Glutamatergic neuron (in vitro differentiated cells): ENCODE measurements at places on chromosomes 5 and 9. TPM values are rescaled to one million over a fixed set of nuclear protein-coding genes. Genes with fewer than 3 reads are reported as not detected.

DNA sequence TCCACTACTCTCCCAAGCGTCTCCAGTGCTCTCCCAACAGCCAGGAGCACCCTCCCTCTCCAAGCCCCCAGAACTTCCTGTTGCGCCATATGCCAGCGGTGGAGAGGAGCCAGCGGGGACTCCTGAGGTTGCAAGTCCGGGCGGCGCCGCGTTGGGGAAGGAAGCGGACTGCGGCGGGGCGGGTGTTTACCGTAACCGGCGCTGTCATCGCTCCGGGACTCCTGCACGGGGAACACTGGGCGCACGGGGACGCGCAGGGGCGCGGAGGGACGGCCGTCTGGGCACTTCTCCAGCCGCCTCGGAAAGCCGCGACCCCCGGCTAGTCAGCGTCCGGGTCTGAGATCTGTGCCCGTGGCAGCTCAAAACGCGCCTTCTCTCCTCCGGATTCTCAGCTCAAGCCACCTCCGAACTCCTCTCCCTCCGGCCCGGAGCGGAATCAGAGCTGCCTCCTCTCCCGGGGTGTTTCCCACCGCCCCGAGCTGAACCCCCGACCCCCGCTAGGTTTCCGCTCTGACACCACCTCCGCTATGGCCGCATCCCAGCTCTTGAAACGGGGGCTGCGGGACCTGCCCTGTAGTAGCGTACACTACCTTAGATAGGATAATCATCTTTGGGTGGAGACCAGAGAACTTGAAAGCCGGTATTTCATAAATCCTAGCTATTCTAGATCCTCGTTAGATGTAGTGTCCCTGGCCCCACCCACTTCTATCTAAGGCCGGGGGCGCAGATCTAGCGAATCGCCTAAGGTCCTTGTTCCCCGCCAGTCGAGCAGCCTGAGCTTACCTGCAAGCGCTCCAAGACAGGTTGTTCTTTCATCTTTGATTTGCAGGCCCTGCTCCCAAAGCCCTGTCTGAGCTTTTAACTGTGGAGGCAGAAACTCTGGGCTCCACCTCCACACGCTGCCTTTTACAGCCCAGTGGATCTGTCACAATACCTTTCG lies at the start of gene TRPM6:
Gene TRPM6, minus strand, starts transcription at position 881 of the 940 bp plus-strand sequence. Its CDS starts 65 bp downstream, at position 816.
- H3K27me3 ChIP-seq: peaks cover 1% of the 10 kb centered on the region
- DNase-seq: peak; percentile 74
- peaks cover 3% of the 10 kb centered on the region for H3K4me1 ChIP-seq
- H3K4me3 ChIP-seq: peak within 1 kb of the TSS; percentile 92
- peak within 1 kb of the TSS; percentile 68 for H3K27ac ChIP-seq

DNA sequence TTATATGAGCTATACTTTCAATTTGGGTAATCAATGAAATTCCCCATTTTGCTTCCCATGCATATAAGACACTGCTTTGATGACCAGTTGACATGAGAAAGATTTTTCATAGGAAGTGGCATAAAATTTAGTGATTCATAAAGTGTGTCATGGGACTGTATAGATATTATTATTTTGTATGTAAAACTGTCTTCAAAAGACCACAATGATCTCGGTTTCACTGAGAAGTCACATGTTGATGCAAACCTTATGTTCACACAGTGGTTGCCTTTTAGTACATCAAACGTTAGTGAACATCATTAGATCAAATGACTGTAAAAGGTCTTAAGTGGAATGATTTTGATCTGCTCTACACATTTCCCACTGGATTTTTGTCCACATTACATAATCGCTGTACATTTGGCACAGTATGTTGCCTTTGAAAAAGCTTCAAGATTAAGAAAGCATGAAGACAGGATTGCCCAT lies 349.2 kb upstream of the MEF2C start:
- H3K27me3 ChIP-seq: no peaks in the 10 kb centered on the region
- H3K4me3 ChIP-seq: no peak overlapping the region
- DNase-seq: no peak
- H3K4me1 ChIP-seq: peaks cover 2% of the 10 kb centered on the region

GRCh38 chr5:108214857-108215256 lies 167.0 kb downstream of the FBXL17 start:
- no peak for DNase-seq
- H3K27me3 ChIP-seq: no peaks in the 10 kb centered on the region
- H3K4me3 ChIP-seq: no peak overlapping the region
- H3K4me1 ChIP-seq: no peaks in the 10 kb centered on the region

DNA sequence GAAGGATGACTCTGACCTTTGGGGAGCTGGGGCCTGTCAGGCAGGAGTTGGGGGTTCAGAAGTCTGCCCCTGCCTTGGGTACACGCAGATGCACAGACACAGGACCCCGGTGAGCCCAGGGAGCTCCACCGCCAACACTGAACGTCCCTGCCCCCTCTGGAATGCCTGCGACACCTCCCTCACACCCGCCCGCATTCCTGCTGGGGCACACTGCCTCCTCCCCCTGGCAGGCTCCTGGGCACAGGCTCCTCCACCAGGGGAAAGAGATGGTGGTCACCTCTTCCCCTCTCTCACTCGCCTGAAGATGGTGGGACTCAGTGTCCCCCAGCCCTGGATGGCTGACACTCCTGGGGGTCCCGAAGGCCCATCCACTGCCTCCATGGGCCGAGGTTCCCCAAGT lies 12.0 kb downstream of the CRB2 start:
- peaks cover 9% of the 10 kb centered on the region for H3K4me1 ChIP-seq
- H3K36me3 ChIP-seq: no peaks in the 10 kb centered on the region
- no peak overlapping the region for H3K27ac ChIP-seq
- H3K4me3 ChIP-seq: no peak overlapping the region
- DNase-seq: no peak
- H3K27me3 ChIP-seq: peaks cover 19% of the 10 kb centered on the region

DNA sequence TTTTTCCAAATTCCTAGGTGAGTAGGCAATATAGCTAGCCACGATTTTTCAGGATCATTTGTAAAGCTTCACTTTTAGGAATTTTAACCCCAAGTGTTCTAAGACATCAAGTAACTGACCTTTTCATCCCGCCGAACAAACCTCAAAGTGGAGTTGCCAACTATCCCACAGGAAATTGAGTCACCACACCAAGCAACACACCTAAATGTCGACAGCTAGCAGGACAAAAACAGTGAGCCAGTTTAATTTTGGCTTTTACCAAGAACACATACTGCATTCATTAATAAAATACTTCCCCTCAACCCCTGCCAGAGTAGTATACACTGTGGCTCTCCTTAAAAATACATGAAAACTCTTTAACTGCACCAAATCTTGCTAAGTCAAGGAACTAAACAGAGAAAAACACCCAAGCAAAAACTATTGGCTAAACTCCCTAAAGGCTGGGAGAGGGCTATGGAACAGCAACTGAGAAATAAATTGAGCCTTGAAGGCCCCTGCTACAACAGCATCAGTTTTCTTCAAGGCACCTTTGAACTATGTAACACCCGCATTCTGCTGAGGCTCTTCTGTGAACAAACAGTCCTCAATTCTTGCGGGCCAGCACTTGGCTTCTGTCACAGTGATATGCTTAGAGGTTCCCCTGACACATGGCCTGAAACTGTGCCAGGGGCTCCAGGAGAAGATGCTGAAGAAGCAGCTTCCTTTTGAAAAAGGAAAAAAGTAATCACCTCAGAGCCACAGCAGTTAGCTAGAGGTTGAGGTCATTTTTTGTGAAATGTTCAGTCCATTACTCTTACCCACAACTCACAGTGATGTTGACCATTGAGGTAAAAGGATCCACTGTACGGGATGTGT lies 459.6 kb downstream of the RAB3C start:
- H3K36me3 ChIP-seq: no peaks in the 10 kb centered on the region
- no peak for DNase-seq
- no peak overlapping the region for H3K27ac ChIP-seq
- H3K27me3 ChIP-seq: peaks cover 8% of the 10 kb centered on the region

GRCh38 chr9:28779243-28779642 lies 1206.0 kb upstream of the C9orf72 start:
- no peaks in the 10 kb centered on the region for H3K27me3 ChIP-seq
- no peaks in the 10 kb centered on the region for H3K36me3 ChIP-seq
- DNase-seq: no peak
- H3K4me1 ChIP-seq: peaks cover 16% of the 10 kb centered on the region
- no peak overlapping the region for H3K4me3 ChIP-seq
- H3K27ac ChIP-seq: peak overlapping the region; percentile 35

DNA sequence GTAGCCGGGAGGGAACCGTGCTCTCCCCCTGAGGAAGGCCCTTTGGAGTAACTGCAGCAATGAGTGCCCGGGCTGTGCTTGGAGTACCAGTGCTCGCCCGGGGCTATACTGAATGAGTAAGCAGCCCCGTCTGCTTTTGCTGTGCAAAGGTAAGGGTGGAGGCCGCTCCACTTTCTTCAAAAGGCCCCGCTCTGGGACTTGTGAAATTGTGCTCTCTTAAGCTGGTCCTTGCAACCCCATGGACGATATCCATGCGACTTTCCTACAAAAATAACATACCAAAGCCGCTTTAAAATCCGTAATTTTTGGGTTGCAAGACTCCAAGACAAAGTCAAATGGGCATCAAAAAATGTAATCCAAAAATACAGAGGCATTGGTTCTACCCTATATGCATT lies 578 bp upstream of the TNFAIP8 start:
- no peaks in the 10 kb centered on the region for H3K36me3 ChIP-seq
- no peak overlapping the region for H3K27ac ChIP-seq
- peaks cover 10% of the 10 kb centered on the region for H3K27me3 ChIP-seq

- no peaks in the 10 kb centered on the region for H3K36me3 ChIP-seq
- H3K4me3 ChIP-seq: no peak overlapping the region
- peaks cover 2% of the 10 kb centered on the region for H3K27me3 ChIP-seq
- H3K27ac ChIP-seq: no peak overlapping the region
These were observed 55.9 kb downstream of the TMC1 start for GRCh38 chr9:72577212-72577753.

GRCh38 chr9:114908104-114908622 lies 22.2 kb downstream of the TNFSF8 start:
- peaks cover 1% of the 10 kb centered on the region for H3K27me3 ChIP-seq
- no peaks in the 10 kb centered on the region for H3K36me3 ChIP-seq
- peaks cover 4% of the 10 kb centered on the region for H3K4me1 ChIP-seq
- H3K27ac ChIP-seq: no peak overlapping the region
- H3K4me3 ChIP-seq: no peak overlapping the region

DNA sequence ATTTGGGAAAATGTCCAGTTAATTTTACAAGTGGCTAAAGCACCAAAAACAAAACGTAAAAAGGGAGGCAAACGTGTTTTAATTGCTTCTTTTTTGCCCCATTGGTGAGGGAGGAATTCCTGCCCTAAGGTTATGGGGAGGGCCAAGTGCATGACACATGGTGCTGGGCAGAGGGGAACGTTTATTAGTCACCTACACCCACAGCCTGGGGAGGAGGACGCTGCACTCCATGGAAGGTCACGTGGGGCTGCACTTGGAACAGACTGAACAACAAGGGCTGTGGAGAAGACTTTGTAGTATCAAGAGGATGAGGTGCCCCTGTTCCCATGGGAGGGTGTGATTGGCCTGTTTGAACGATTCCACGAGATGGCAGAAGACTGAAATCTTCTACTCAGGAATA lies 13.7 kb upstream of the ADAMTS16 start:
- no peaks in the 10 kb centered on the region for H3K36me3 ChIP-seq
- no peak for DNase-seq
- H3K27me3 ChIP-seq: no peaks in the 10 kb centered on the region
- no peak overlapping the region for H3K4me3 ChIP-seq
- no peak overlapping the region for H3K27ac ChIP-seq

RELL2 gene
- 12.6 TPM for total RNA-seq

SSBP2 gene
- total RNA-seq: 146 TPM
